ENCODE measurements at places on chromosomes 1 and 21.

DNA sequence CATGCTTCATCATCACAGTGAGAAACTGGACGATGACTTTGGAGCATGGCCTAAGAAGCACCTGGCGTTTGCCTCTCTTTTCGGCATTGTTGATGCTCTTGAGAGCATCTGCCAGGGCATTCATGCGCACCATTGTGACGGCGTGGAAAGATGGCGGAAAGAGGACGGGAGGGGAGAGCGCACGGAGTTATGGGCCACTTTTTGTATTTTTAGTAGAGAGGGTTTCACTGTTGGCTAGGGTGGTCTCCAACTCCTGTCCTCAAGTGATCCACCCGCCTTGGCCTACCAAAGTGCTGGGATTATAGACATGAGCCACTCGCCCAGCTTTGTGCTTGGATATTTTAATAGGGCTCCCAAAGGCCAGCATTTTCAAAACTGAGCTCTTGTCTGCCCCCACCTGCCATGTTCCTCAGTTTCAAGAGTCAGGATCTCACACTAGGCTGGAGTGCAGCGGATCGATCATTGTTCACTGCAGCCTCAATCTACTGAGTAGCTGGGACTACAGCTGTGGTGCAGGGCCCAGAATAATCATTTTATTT, 5.3 kb downstream of the RPS8 start:
- no peak for DNase-seq

GRCh38 chr1:153505576-153505975, 30.2 kb downstream of the S100A6 start:
- DNase-seq = no peak

DNA sequence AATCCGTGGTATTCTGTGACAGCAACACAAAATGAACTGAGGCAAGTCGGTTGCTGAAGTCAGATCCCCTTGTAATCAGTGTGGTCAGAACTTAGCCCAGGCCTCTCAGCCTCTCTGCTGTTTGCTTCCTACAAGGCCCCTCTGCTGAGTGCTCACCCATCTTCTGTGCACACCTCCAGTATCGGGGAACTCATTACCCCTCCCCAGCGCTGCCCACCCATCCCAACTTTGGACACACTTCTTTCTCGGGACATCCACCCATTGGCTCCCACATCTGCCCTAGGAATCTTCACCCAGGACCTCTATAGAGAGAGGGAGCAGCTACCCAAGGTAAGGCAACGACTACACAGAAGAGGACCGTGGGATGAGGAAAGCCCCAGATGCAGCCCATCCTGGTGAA, 217.5 kb downstream of the MATN1 start:
- no peak for DNase-seq

DNA sequence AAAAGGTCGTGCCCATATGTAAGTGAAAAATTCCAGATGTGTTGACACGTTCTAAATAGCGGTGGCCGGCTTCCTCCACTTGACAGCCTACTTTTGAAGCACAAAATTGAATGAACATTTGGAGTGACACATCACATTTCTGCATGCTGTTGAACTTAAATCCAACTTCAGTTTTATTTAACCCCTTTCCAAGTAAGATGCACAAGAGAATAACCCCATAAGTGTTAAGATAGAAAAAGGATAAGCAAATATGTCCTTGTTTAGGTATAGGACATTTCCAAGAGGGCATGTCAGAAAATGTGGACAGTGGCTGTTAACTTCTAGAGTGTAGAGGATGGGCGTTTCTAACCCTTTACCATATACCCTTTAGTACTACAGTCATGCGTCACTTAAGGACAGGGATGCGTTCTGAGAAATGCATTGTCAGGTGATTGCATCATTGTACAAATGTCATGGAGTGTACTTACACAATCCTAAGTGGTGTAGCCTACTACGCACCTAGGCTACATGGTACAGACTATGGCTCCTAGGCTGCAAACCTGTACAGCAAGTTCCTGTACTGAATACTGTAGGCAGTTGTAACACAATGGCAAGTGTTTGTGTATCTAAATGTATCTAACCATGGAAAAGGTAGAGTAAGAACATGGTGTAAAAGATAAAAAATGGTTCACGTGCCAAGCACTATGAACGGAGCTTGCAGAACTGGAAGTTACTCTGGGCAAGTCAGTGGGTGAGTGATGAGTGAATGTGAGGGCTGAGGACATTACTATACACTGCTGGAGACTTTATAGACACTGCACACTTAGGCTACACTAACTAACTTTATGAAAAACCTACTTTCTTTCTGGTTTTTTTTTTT, 9.3 kb upstream of the FAM89A start:
- DNase-seq = no peak

- DNase-seq = no peak
Measured at GRCh38 chr1:15153184-15153841, at the start of gene TMEM51. Gene TMEM51 (plus strand): TSS chr1:15153747. CDS start chr1:15215088, 61,341 bp downstream.

GRCh38 chr1:53257454-53258081, 19.2 kb upstream of the MAGOH start:
- no peak for DNase-seq

DNA sequence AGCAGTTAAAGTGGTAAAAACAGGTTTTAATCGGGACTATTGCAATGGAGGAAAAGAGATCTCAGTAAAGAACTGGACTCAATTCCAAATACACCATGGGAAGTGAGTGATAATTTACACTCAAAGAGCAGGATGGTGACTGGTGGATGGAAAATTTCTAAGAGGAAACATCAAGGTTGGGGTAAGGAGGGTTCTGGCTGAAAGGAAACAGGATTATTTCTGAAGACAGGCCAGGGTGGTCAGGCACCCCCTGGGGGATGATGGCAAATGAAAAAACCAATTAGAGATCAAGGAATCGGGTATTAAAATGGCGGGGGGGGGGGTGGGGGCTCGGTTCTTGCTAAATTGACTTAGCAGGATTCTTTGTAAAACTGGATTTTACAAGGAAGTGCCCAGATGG, 12.3 kb upstream of the HSD11B1 start:
- DNase-seq = no peak

GRCh38 chr21:44939532-44940115, at the start of gene SLX9:
Gene SLX9 (plus strand): TSS chr21:44940029. CDS start chr21:44940058, 29 bp downstream.
- DNase-seq = peak; percentile 90

DNA sequence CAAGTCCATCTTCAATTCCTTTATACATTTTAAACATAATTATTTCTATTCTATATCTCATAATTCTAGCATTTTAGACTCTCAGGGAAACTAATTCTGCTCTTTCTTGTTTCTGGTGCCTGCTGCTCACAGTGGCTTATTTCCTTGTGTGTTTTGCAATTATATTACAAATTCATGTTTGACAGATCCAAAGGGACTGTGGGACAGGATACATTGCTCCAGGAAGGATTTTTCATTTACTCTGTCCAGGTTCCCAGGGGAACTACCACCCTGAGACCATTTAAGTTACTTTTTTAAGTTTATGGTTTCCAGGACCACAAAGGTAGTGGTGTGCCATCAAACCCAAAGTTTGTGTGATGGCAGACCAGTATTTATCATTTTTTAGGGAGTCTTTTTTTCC, 6.6 kb downstream of the TTC39A start:
- no peak for DNase-seq

GRCh38 chr1:148010527-148010926, 82.3 kb downstream of the GPR89B start:
- no peak for DNase-seq

GRCh38 chr1:246081856-246082668, 425.0 kb downstream of the SMYD3 start:
- DNase-seq = no peak

DNA sequence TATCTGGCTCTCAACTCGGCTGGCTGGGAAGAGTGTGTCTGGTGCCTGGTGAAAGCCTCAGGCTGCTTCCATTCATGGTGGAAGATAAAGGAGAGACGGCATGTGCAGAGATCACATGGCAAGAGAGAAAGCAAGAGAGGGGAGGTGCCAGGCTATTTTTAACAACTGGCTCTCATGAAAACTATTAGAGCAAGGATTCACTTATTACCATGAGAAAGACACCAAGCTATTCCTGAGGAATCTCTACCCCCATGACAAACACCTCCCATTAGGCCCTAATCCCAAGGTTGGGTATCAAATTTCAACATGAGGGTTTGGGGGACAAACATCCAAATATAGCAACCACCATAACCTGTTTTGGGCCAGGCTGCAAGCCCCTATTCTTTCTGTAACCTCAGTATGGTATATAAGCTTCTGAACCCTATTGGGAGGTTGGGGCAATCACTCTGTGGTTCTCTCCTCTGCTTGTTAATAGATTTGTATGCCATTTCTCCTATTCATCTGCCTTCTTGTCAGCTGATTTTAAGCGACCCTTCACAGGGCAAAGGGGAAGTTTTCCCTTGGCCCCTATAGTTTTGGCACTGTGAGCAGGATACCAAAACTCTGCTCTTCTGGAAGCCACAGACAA, 179.0 kb upstream of the TNR start:
- DNase-seq = no peak

GRCh38 chr1:230376296-230376695, 49.8 kb downstream of the PGBD5 start:
- DNase-seq = no peak

GRCh38 chr1:85202092-85202863, 1.5 kb upstream of the SYDE2 start:
- DNase-seq = no peak

DNA sequence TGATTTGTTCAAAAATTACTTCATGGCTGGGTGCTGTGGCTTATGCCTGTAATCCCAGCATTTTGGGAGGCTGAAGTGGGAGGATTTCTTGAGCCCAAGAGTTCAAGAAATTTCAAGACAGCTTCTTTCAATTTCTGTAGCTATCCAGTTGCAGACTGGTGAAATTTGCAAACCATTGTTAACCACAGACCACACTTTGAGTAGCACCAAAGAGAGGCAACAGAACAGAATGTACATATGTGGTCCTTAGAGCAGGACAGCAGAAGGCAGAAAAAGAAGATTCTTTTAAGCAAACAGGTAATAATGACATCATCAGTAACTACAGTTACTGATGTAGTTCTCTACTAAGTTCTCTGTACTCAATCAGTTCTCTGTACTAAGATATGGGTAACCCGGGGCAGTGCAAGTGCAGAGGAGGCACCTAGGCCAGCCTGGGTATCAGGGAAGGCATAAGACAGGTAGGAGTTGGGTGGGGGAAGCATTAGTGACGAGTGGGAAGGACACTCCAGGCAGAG, 5.5 kb upstream of the KLF17 start:
- no peak for DNase-seq

DNA sequence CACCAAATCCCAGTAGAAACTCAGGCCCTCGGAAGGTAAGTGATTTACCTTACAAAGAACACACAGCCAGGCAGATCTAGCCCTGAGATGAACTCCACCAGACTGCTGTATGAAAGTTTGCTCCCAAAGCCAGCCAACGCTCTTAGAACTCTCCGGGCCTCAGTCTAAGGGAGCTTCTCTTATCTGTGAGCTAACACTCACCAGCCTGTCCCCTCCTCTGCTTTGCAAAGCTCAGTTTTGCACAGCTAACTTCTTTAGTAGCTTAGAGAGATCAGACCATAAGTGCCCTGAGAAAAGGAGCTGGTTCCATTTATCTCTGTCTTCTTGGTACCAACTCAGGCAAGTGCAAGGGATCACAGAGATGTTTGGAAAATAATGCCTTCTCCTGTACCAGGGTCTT, 195.8 kb upstream of the JUN start:
- DNase-seq = no peak

GRCh38 chr1:94908965-94909364, 17.9 kb downstream of the CNN3 start:
- no peak for DNase-seq

- DNase-seq = peak; percentile 87
Measured at GRCh38 chr1:31957701-31958674, 19.8 kb upstream of the PTP4A2 start.

- peak; percentile 70 for DNase-seq
Measured at GRCh38 chr1:20322081-20322824, 31.6 kb downstream of the VWA5B1 start.

DNA sequence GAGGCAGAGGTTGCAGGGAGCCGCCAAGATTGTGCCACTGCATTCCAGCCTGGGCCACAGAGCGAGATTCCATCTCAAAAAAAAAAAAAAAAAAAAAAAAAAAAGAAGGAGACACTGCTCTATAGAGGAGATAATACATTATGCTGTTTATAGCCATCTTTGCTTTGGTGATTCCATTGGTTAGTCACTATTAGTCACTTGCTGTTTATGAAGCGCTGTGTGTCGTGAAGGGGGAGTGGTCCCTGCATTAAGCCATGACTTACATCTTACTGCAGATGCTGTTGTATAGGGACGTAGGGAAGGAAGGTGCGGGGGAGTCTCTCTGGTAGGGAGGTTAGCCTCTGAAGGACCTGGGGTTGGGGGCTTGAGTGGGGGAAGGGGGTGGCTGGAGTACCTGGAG, 48.3 kb downstream of the HUNK start:
- no peak for DNase-seq

DNA sequence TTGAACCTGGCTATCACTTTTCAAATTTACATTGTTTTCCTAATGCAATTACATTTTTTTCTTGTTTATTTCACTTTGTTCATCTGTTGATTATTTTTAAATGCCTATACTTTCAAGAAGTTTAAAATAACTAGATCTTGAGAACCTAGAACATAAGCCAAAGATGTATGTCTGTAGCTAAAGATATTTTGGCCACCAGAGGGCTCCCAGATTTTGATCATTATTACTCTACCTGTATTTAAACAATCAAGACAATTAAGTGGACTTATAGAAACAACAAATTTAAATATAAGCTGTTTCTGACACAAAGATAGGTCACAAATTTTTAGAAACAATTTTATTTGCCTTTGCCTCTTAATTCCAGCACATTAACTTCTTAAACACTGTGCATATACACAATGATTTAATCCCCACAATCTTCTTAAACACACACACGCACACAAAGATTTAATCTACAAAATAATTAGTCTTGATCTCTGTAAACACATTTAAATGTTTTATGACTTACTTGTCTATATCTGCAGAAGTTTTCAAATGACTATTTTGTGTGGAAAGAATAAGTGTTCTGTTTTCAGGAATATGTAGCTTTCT, 380.0 kb downstream of the DSCAM start:
- DNase-seq = no peak

- no peak for DNase-seq
Measured at GRCh38 chr1:17624611-17625233, 85.2 kb downstream of the ARHGEF10L start.

Data from activated CD4-positive, alpha-beta T cell treated with anti-CD3 and anti-CD28 coated beads, Interleukin-2, Interleukin-6, amounts not matched to agents 100 ng/mL and 50 ng/mL, durations not matched to agents 16 hours and 8 hours (primary cell).